CD4-positive, alpha-beta T cell treated with Interleukin-4 for 4 hours (primary cell): ENCODE measurements at places on chromosomes 16 and 17.

DNA sequence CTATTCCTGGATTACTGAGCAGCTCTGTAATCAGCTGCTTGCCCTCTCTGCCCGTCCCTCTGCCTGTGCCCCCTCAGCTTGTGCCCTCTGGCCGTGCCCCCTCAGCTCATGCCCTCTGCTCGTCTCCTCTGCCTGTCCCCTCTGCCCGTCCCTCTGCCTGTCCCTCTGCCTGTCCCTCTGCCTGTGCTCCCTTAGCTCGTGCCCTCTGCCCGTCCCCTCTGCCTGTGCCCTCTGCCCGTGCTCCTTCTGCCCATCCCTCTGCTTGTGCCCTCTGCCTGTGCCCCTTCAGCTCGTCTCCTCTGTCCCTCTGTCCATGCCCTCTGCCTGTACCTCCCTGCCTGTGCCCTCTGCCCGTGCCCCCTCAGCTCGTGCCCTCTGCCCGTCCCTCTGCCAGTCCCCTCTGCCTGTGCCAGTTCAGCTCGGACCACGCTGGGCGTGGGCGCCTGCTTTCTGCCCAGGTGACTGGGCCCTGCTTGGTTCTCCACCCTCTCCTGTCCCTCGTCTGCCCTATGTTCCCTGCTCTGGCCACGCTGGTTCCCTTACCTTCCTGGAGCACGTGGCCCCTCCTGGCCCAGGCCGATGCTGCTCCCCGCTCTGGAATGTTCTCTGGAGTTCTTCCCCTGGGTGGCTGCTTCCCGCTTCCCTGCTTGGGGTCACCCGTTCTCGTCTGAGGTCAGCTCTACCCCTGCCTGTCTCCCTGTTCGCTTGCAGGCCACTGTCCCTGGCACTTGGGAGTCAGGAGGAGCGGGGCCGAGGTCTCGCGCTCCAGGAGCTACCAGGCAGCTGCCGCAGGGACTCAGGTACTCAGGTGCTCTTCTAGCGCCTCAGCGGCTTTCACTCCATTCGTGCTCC is 63.9 kb downstream of the BANP start:
- no peak for DNase-seq

GRCh38 chr16:57876210-57876609 is 73.9 kb upstream of the KIFC3 start:
- no peak for DNase-seq

- no peak for DNase-seq
Observed at GRCh38 chr17:68020409-68020756, 15.2 kb upstream of the KPNA2 start.

DNA sequence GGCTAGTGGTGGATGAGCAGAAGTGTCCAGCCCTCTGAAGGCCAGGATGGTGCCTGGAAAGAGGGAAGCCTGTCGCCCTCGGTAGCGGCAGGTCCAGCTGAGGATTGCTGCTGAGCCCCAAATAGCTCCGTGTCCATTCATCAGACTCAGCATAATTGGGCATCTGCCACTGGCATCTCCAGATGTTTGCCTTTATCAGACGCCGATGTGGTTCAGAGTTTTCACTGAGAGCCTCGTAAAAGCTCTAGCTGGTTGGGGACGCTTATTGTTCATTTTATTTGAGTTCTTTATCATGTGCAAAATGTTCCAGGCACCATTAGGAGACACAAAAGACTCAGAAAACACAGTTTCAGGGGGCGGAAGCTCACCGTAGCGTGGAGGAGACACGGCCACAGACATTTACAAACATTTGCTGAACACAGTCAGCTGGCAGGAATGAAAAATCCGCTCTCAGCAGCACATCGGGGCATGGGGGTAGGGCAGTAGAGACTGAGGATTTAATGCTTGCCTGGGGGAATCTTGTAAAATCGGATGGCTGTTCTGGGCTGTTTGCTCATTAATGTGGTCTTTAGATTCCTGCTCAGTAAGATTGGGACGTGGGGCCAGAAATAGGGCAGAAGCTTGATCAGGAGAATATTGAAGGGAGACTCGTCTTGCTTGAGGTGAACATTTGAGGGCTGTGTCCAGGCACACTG is 41.7 kb downstream of the SMPD3 start:
- DNase-seq, result no peak

GRCh38 chr17:64003526-64004121 is 5.5 kb downstream of the PRR29 start:
- no peak for DNase-seq
